Left cardiac atrium (tissue), 4 donors: ENCODE measurements at places on chromosomes 5 and 9.

DNA sequence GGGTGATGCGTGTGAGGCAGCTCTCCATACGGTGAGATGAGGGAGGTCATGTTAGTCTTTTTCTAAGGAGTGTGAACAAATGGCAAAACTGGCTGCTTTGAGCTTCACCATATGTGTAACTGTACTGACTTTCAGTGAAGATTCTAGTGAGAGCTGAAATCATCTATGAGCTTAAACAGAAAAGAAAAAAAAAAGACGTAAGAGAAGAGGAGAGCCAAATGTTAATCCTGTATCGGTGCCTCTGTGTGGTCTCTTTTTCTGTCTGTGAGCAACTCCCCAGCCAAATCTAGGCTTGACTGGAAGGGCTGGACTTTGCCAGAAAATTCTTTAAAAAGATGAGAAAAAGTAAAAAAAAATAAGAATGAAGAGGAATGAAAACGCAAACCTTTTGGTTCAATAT lies 209.7 kb upstream of the TUT7 start:
- no peak for DNase-seq

DNA sequence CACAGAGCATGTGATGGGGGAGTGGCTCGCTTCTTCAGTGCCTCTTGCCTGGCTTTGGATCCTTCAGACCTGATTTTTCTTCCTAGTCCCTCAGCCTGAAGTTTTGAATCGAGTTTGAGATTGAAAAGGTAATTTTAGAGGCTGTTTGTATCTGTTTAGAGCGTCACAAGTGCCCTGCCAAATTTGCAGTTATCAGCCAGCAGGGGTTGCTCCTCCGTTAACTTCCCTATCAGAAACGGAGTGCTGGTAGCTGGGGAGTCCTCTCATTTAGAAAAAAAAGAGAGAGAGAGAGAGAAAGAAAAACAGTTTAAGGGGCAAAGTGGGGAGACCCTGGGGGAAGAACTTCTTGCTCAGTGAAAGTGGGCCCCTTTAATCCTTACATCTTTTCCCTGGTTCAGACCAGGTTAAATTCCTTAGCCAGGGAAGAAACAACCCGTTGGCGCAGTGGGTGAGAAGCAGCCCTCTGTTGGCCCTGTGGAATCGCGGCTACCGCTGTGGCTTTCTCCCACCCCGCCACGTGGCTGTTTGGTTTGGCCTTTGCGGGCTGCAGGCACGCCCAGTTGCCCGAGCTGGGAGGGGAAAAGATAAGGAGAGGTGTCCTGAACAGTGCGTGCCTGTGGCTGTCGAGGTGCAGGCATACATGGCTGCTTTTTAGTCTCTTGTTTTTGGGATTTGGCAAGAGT lies 576.7 kb upstream of the ACO1 start:
- DNase-seq: no peak

DNA sequence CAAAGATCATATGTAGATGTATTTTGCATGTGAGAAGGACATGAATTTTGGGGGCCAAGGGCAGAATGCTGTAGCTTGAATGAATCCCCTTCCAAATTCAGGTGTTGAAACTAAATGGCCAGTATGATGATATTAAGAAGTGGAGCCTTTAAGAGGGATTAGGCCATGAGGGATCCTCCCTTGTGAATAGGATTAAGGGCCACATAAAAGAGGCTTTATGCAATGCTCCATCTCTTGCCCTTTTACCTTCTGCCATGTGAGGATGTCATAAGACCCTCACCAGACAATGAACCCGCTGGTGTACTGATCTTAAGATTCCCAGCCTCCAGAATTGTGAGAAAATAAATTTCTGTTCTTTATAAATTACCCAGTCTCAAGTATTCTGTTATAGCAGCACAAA lies 206.1 kb downstream of the YTHDC2 start:
- DNase-seq: no peak

- DNase-seq: peak; percentile 71
Measured at GRCh38 chr9:34252670-34253459, 74.0 kb downstream of the UBAP1 start.

- DNase-seq: no peak
Measured at GRCh38 chr5:124236361-124237205, 509.9 kb downstream of the ZNF608 start.

DNA sequence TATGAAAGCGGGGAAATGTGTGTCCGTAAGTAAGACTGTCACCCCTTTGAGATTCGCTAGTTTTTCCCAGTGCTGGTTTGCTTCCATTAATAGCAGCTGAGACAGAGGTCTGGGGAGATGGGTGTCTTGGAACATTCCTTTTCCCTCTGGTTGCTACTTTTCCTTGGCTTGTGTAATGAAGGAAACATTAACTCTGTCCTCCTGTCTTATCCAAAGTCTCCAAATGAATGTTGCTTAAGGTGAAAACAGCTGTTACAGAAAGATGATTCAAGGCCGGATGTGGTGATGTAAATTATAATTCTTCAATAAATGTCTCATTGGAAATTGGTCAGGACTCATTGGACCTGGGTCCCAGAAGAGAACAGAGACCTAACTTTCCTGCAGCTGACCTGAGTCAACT lies 50.0 kb downstream of the MEGF10 start:
- no peak for DNase-seq

GRCh38 chr9:19741178-19741577 lies 47.7 kb downstream of the SLC24A2 start:
- no peak for DNase-seq

GRCh38 chr9:121889990-121890563 lies 203.0 kb downstream of the TTLL11 start:
- DNase-seq: no peak

DNA sequence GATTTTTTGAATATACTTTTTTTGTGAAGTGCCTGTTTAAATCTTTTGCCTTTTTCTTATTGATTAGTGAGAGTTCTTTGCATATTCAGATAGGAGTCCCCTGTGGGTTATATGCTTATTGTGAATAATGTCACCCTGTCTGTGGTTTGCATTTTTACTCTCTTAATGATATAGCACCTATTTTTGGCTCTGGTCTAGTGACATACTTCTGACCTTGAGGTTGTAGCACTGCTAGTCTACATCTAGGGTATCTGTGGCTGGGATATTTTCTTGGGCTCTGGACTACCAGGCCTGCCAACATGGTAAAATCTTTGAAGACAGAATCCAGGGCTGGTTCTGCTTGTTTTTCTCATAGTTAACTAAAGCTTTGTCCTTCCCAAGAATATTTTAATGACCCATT lies 13.5 kb upstream of the NKX2-5 start:
- DNase-seq: no peak

DNA sequence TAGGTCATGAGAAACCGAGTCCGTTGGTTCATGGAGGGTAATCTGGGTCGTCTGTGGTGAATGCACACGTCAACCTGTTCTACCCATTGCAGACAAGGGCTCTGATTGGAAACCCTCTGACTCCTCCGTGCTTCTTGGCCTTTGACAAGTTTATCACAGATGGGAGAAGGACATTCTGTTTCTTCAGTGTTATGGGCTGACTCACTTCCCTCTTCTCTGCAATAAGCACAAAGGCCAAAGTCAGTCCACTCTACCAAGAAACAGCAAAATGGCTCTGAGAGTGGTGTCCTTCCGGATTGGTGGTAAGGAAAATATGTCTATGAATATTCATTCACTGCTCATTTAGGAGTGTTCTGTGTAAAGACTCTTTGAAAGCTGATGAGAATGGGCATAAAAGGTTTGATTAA lies 89.3 kb downstream of the FEM1C start:
- peak; percentile 37 for DNase-seq

GRCh38 chr5:179404321-179405053 lies 59.2 kb upstream of the ADAMTS2 start:
- no peak for DNase-seq

DNA sequence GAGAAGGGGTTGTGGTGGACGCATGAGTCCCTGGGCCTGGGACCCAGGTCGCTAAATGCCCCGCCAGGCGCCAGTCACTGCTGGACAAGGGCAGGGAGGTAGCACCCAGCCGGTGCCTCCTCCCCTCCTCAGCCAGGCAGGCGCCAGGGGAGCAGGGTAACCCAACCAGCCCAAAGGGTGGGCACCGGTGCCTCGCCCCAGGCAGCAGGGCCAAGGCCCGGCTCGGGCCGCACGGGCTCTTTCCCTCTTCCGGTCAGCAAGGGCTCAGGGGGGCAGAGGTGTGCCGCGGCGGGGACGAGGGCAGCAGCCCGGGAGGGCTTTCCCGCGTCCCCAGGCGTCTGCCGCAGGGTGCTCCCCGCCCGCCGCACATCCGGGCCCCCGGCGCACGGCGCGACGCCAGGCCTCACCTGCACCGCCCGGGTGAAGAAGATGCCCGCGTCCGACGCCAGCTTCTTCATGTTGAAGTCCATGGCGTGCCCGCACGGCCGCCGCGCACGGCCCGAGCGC lies 393 bp downstream of the SH3GLB2 start:
- no peak for DNase-seq

- DNase-seq: no peak
Measured at GRCh38 chr5:179542170-179542569, 8.2 kb upstream of the RUFY1 start.

- no peak for DNase-seq
Measured at GRCh38 chr9:76223749-76224340, 170.4 kb downstream of the RFK start.

- no peak for DNase-seq
Measured at GRCh38 chr9:82295181-82295580, 306.6 kb downstream of the SPATA31D1 start.

GRCh38 chr5:139390639-139391569 lies 1.2 kb upstream of the MZB1 start:
- no peak for DNase-seq

DNA sequence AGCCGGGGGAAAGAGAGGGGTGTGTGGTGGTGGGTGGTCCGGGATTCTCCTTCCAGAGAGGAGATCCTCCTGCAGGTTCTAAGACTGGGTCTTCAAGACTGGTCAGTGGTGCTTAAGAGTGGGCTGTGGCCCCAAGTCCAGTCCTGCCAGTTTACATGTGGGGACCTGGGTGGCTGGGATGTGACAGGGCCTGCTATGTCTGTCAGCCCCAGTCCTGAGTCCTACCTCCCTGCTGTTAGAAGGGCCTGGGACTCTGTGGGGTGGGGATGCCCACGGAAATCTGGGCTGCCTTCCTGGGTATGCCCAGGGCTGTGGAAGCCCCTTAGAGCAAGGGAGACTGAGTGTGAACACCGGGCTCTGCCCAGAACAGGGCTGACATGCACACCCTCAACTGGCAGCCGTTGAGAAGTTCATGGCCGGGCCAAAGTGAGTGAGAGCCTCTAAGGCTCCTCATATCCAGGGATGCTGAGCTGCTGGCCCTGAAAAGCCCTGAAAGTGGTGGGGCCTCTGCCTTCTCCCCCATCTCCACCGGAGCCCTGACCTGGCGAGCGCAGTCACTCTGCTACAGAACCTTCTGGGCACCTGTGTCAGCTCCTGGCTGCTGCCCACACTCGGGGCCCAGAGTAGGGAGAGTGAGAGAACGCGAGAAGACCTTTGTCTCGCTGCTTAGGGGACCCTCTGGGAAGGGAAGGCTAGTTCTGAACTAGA lies 1.7 kb downstream of the PHF2 start:
- DNase-seq: peak; percentile 25

GRCh38 chr9:4424038-4424437 lies 66.2 kb upstream of the SLC1A1 start:
- no peak for DNase-seq

DNA sequence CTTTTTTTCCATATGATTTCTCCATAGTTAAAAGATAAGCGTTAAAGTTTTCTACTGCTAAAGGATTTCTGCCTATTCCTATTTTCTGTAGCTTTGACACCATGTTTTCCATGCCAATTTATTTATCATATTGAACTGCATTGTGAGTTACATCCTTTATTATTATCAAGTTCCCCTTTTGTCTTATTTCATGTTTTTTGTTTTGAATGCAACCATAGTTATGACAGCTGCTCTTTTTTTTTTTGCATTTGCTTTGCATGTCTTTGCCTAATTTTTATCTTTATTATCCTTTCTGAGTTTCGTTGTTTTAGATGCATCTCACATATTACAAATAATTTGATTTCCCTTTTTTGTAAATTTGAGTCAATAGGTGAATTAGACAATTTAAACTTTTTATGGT lies 161.5 kb downstream of the DEPDC1B start:
- no peak for DNase-seq

GRCh38 chr5:43305948-43306565 lies 7.2 kb downstream of the HMGCS1 start:
- DNase-seq: no peak

- DNase-seq: no peak
Measured at GRCh38 chr5:68771221-68771620, 322.6 kb upstream of the SLC30A5 start.

DNA sequence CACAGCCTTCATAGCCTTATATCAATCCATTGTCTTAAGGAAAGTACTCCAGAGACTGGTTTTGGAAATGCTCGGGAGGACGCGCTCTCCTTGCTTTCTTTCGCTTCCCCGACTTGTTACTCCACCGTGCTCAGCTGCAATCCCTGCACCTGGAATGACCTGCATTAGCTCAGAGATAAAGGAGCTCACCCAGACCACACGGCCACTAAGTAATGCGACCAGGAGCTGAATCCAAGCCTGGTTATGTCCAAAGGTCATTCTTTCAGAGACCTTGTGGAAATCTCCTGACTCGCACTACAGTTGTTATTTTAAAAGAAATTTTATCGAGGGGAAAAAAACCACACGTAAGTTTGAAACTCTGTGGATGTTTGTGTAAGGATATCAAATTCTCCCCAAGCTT lies 135.3 kb upstream of the DPYSL3 start:
- DNase-seq: no peak

DNA sequence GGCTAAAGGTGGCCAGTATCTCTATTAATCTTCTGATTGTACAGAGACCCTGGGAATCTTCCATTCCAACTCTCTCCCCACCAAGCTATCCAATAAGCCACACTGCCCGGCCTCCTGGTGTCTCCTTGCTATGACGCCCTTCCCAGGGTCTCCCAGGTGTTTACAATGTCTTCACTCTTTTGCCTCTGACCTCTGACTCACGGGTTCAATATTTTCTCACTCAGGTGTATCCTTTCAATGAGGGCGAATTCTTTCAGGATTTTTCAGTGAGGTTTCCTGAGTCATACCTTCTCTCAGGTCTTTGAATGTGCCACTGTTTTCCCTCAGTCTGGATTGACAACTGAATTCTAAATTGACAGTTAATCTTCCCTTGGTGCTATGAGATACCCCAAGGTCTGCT lies 53.7 kb upstream of the IRX4 start:
- DNase-seq: no peak

GRCh38 chr9:99731950-99732349 lies 89.7 kb upstream of the NR4A3 start:
- no peak for DNase-seq
